Activated CD8-positive, alpha-beta memory T cell treated with anti-CD3 and anti-CD28 coated beads, Interleukin-2, amount 50 U/mL, for 48 hours (primary cell): ENCODE measurements at places on chromosomes 4 and X.
A peak's percentile ranks its signal among the peaks of the same experiment; 100 is the strongest.

DNA sequence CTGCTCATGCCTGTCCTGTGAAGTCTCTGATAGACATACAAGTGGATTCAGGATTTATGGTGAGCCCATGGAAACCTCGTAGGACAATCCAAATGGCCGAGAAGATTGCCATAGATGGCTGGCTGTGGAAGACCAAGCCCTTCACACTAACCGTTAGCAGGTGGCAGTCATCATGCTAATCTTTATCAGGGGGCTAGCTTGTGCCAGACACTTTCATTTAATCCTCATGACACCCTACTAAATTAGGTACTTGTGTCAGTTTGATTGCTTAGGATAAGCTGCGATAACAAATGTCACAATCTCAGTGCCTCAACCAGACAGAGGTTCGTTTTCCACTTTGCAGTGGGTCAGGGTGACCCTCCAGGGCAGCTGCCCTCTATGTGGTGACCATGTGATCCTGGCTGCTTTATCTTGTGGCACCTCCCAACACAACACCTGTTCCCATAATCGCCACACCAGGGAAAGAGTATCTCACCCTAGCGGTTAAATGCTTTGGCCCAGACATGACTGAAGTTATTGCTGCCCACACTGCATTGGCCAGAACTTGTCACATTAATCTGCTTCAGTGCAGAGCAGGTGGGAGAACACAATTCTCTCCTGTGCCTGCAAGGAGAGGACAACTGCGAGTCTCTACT lies 60.8 kb downstream of the REPS2 start:
- DNase-seq, result no peak

DNA sequence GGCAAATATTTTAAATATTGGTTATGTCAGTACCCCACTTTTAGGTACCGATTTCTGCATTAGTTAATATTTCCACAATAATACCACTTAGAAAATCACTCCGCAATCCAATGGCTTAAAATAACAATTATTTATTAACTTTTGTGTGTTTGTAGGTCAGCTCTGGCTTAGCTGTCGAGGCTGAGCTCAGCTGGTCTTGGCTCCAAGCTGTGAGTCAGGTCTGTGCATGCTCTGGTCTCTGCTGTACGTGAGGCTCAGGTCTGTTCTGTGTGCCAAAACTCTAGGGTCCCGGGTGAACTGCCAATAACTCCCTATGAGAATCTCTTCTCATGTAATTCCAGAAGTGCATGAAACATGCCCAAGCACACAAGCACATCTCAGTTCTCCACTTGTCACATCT lies 245.8 kb upstream of the GK2 start:
- no peak for DNase-seq

- DNase-seq, result no peak
Observed at GRCh38 chr4:138910195-138910913, 105.2 kb upstream of the NOCT start.

- no peak for DNase-seq
Observed at GRCh38 chr4:732486-732885, 26.9 kb downstream of the PCGF3 start.

DNA sequence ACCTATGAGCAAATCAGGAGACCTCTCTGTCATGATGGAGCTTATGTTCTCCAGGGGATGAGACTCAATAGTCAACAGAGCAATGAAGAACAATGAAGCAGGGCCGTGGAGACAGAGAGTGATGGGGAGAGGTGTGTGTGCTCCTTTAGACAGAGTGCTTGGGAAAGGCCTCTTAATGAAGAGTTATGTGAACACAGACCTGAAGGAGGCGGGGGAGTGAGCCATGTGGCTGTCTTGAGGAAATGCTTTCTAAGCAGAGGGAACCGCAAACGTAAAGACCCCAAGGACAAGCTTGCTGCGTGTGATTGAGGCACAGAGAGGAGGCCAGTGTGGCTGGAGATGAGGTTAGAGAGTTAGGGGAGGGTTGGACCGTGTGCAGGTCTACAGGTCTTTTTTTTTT lies 53.1 kb downstream of the CHRNA9 start:
- no peak for DNase-seq

DNA sequence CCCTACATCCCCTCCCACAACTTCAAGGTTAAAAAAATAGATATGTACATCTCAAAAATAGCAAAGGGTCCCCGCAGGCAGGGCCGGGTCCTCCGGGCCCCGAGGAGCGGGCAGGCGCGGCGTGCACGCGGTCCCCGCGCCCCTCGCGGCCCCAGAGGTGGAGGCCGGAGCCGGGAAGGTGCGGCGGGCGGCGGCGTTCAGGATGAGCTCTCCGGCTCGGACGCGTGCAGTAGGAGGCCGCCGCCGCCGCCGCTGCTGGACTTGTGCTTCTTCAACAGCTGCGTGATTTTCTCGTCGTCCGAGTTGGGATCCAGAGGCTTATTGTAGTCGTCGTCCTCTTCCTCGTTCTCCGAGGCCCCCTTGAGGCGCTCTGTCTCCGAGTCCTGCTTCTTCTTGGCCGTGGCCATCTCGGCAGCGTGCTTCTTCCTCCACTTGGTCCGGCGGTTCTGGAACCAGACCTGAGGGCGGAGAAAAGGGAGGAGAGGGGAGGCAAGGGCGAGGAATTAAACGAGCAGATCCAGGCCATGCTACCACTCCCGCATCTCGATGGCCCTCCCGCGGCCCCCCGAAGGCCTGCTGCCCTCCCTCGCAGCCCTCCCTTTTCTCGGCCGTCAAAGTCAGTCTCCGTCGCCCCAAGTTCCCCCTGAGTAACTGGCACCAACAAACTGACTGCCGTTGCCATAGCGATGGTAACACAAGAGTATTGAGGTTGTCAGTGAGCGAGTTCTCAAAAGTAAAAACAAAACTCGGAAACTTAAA lies 5.8 kb downstream of the NKX6-1 start:
- DNase-seq, result no peak

DNA sequence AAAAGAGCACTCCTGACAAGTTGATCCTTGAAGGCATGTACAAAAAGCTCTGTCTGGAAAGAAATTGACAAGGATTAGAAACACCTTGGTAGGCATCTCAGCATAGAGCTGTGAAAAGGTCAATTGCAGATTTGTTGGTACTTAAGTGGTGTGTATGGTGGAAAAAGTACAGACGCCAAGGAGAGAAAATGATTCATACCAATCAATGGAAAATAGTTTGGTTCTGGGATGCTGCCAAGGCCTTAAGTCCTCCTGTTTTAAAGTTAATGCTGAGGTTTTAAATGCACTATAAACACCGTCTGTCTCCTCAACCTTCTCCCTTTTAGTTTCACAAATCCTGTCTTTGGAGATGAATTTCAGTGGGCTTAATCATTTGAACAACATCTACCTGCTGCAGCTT lies 524.1 kb downstream of the IL15 start:
- no peak for DNase-seq

- DNase-seq, result no peak
Observed at GRCh38 chr4:159048166-159048886, 54.6 kb upstream of the RAPGEF2 start.

GRCh38 chrX:123489011-123489410 lies 243.8 kb downstream of the THOC2 start:
- no peak for DNase-seq

- no peak for DNase-seq
Observed at GRCh38 chr4:2360396-2360730, 58.1 kb downstream of the ZFYVE28 start.

- DNase-seq, result no peak
Observed at GRCh38 chr4:184843984-184844554, 18.3 kb upstream of the ACSL1 start.

GRCh38 chr4:40055863-40056715 lies 561 bp upstream of the N4BP2 start:
- DNase-seq, result peak; percentile 85

DNA sequence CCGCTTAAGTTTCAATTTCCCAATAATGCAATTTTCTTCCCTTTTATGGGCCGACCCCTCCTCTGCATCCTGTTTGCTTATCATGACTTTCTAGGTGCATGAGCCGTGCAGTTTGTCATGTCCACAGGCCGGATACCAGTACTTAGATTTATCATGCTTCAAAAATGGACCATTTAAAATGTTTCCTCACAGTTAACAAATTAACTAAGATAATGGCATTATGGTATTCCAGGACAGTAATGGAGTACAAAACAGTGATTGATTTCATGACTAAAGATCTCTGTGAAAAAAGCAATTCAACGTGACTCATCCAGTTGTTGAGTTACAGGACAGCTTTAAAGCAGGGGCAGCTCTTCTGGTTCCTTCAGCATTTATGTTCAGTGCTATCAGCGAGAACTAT lies 23.0 kb downstream of the SNX25 start:
- no peak for DNase-seq

- no peak for DNase-seq
Observed at GRCh38 chrX:8657883-8658282, 74.1 kb downstream of the ANOS1 start.

GRCh38 chr4:183968931-183969330 lies 63.8 kb downstream of the STOX2 start:
- DNase-seq, result no peak

DNA sequence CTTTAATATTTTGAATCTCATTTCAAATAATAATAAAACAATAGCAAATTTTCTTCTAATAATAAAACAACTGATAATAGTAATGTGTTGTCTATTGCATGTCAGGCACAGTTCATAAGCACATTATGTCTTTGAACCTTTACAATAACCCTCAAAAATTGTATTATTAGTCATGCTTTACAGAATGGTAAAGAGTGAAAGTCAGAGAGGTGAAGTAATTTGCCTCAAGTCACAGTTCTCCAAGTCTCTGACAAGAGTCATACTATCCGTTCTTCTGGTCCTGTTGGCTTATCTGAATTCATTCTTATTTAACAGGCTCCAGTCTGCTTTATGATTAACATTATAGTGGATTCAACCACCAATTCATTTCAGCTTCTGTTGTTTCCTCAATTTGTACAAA lies 313.0 kb downstream of the AFF2 start:
- DNase-seq, result no peak

DNA sequence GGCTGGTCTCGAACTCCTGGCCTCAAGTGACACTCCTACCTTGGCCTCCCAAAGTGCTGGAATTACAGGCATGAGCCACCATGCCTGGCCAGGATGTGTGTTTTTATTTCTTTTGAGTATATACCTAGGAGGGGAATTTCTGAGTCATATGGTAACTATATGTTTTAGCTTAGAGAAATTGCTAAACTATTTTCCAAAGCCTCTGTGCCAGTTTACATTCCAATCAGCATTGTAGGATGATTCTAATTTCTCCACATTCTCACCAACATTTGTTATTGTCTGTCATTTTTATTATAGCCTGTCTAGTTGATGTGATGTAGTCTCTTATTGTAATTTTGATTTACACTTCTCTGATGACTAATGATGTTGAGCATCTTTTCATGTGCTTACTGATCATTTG lies 1576.0 kb downstream of the RPA4 start:
- no peak for DNase-seq

DNA sequence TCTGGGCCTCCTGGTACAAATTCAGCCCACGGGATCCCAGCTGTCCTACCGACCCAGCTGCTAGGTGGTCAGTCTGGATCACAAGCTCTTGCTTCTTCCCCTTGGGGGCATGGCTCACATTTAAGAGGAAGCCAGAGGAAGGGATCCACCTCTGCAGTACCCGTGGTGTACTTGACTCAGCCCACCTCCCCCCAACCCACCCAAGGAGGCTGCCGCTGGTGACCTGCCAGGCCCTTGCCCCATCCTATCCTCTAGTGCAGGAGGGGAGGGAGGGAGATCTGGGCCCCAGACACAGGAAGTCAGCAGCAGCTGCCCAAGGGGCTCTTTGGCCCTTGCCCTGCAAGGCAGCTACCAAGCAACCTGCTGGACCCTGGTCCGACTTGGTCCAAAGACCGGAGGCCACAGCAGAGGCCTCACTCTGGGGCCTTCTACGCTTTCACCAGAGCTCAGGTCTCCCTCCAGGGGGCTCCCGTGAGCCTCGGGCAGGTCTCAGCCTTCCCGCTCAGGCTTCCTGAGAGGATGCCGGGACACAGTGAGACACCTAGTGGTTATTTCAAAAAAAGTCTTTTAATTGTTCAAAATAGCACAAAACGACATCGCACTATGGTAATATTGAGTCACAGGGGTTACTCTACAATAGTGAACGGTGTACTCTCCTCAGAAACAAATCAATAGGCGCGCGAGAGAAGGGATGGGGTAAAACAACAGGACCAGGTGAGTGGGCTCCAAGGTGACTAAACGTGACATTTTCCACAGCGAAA lies 2.7 kb upstream of the RENBP start:
- peak; percentile 82 for DNase-seq

GRCh38 chr4:11698846-11699590 lies 270.3 kb upstream of the HS3ST1 start:
- DNase-seq, result no peak

- DNase-seq, result no peak
Observed at GRCh38 chr4:108878806-108879205, 116.0 kb upstream of the ETNPPL start.
